IPS DF 6.9 (cell line): ENCODE measurements at places on chromosomes 2 and 18.

DNA sequence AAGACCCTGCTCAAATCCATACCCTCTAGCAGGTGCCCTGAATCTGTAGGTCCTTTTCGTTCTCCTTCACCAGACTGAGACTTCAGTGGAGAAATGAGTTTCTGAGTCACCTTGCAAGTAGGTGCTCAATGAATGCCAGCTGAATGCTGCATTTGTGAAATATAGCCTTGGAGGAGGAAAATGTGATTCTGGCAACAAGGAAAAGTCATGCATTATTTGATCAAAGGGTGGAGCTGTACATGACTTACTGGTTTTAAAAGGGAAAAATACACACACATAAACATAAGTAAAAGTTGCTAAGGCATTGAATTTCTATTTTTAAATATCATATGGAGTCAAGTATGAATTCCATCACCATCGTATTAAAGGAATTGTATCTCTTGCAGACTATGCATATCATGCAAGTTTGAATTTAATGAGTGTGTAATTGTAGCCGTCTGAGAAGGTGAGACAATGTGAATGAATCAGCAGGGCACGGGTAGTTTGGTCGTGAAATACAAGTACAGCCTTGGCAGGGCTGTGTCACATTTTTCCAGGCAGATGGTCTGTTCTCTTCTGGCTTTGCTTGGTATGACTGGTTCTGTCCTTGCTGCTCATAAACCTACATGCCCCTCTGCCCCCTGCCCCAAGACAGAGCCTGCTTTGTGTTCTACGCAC lies 160.8 kb downstream of the COL6A3 start:
- DNase-seq: no peak

DNA sequence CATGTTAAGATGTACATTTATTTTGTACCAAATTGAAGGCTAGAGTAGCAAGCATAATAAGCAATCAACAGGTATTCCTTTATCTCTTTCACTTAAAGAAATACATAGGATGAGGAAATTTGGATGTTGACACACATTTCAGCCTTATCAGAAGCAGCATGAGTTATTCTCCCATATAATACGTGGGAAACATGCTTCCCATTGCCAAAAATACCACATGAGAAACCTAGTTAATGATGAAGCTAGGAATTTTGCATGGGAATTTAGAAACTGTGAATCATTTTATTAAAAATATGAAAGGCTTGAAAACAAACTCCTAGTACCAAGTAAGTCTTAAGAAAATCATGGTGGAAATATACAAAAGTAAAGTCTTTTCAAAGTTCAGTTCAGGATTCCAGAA lies 751.8 kb downstream of the TSN start:
- no peak for DNase-seq

- no peak for DNase-seq
Observed at GRCh38 chr2:74142340-74142739, 5.4 kb downstream of the BOLA3 start.

DNA sequence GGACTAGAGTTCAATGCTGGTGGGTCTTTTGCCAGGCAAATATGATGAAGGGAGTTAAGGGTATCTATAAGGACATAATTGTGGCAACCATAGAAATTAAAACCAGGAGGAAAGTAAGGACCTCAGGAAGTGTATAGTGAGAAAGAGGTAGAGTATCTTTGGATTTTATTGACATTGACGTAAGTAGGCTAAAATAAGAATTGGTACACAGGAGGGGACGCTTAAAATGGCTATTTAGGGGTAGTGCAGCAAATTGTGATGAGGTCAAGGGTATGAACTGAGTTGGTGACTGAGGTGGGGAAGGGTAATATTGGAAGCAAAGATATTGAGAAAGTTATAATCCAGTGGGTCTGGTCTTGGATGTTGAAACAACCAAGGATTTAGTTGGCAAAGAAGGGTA lies 42.7 kb downstream of the MARCHF7 start:
- DNase-seq: no peak

DNA sequence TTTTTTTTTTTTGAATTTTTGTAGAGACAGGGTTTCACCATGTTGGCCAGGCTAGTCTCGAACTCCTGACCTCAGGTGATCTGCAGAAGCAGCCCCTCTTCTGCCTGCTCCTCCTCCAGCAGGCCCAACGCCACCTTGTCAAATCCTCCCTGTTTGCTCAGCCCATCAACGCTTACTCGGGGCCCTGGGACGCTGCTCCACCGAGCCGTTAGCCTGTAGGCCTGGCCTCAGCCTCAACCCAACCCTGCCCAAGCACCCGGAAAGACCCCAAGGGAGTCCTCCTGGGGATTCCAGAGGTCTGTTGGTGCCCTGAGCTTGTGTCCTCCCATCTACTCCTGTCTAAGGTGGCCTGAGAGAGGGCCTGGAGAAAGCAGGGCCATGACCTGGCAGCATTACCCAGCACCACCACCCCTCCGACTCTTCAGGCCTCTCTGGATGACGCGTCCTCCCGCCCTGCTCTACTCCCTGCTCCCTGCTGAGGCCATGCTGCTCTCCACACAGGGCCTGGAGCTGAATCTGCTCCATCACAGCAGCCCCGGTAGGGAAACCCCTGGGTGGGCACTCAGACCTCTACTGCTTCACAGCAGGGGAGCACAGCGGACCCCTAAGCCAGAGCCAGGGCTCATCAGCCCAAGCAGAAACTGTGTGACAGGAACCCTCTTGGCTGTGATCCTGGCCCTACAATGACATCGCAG lies 3.2 kb downstream of the STK25 start:
- no peak for DNase-seq

DNA sequence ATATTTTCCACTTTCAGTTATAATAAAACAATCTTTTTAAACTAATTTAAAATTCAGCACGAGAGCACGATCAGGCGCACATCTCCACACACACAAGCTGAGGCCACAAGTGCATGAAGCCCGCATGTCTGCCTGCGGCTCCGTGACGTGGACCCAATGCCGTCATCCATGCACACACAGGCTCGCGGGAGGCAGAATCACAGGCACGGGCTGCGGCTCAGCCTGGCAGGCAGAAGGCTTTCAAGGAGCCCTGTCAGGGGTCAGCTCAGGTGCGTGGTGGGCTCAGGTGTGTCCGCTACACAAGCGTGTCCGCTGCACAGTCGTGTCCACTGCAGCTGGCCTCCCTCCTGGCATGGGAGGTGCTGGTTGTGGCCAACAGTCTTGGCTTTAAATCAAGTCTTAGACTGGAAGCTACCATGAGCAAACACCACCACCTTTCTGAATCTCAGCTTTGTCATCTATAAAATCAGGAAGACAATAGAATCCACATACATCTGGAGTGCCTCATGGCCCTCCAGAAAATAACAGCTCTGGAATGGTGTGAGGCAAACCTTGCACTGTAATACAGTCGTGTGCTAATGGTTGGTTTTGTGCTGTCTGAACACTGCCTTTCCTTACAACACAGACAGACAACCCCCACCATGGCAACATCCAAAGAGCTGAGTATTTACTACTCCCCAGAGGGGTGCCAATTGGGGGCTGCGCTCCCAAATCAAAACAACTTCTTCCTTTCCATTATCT lies 210.1 kb downstream of the NDUFA10 start:
- no peak for DNase-seq

GRCh38 chr2:189116087-189116486 lies 63.5 kb downstream of the COL5A2 start:
- no peak for DNase-seq

DNA sequence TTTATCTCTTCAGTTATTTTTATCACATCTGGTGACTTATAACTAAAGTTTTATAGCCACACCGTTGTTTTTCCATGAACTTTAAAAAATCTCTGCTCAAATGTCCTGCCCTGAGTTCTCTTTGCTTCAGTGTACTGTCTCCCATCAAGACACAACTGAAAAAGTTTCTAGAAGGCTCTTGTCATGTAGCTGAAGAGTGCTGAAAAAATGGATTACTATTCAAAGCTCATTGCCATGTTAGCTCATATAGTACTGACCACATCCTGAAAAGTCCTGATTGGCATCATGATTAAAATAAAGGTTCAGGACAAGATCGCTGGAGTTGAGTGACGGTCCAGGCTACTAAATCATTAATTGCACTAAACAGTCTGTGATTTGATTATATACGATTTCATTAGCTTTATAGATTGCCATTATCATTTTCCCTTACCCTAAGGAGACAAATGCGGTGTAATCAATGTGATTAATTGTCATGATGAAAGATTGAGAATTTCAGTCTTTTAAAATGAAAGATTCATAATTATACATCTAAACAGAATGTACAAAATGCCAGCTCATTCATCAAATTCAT lies 62.2 kb downstream of the MFSD6 start:
- no peak for DNase-seq

DNA sequence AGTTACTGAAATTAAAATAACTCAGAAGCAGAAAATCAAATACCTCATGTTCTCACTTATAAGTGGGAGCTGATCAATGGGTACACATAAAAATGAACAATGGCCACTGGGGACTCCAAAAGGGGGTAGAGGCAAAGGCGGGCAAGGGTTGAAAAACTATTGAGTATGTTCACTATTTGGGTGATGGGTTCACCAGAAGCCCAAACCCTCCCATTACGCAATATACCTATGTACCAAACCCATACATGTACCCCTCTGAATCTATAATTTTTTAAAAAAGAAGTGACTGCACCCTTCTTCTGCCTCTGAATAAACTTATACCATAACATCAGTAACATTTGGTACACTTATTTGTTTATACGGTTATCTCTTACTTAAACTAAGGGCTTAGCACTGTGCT lies 119.4 kb downstream of the ZRANB3 start:
- DNase-seq: no peak

DNA sequence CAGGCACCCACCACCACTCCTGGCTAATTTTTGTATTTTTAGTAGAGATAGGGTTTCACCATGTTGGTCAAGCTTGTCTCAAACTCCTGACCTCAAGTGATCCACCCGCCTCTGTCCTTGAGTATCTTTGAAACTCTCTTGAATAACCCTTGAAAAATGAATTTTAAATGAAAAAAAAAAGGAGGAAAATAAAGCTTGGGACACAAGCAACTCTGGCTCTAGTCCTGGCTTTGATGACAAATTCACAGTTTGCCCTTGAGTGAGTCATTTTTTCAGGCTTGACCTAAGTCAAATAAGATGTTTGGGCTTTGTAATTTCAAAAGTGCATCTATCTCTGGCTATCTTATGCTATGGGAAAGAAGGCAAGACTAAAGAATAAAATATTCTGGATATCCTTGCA lies 79.0 kb upstream of the TRIB2 start:
- no peak for DNase-seq

DNA sequence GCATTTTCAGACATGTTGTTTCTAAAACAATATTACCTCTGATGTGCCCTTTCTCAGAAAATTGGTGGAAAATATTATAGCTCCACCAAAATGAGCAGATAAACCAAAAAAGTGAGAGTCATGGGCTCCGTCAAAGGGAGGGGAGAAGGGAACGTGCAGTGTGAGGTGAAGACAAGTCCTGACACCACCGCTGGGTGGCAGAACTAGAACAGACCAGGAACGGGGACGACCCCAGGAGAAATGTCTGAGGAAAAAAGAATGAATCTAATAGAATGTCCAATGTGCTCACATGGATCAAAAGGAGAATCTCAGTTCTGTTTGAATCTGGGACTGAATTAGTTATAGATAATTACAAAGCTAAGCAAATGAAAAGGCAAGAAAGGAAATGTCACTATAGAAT lies 22.6 kb upstream of the BCL2 start:
- DNase-seq: no peak
